SK-MEL-5 (cell line): ENCODE measurements at places on chromosomes 6 and 20. TPM values are rescaled to one million over a fixed set of nuclear protein-coding genes. Genes with fewer than 3 reads are reported as not detected.

The KIF13A gene
- total RNA-seq: 44.6 and 46.2 TPM in 2 replicates

The THBD gene
- not detected in 2 replicates for total RNA-seq

The TREM1 gene
- total RNA-seq: not detected in 2 replicates

The ABHD16B gene
- total RNA-seq: not detected in 2 replicates
